H54 (cell line): ENCODE measurements at places on chromosomes 5 and 9.

GRCh38 chr9:112831281-112831851 is 59.3 kb downstream of the SLC46A2 start:
- DNase-seq = no peak

- no peak for DNase-seq
Measured at GRCh38 chr5:143417503-143418139, 14.1 kb upstream of the NR3C1 start.

DNA sequence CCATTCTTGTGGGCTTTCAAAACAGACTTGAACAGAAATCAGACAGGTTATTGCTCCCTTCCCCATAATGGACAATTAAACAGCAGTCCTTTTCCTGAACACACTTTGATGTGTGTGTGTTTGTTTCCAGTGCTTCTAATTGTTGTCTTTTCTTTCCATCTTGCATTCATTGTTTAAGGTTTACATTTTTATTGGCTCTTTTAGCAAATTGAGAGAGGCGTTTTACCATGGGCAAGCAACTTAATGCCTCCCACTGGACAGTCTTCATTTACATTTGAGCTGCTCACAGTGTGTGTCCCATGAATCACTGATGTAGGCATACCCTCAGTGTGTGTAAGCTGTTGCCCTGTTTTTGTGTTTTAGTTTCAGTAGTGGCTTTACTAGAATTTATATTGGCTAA is 25.0 kb downstream of the WDR36 start:
- DNase-seq = no peak

GRCh38 chr9:120693700-120694008 is 20.6 kb downstream of the MEGF9 start:
- DNase-seq = no peak

DNA sequence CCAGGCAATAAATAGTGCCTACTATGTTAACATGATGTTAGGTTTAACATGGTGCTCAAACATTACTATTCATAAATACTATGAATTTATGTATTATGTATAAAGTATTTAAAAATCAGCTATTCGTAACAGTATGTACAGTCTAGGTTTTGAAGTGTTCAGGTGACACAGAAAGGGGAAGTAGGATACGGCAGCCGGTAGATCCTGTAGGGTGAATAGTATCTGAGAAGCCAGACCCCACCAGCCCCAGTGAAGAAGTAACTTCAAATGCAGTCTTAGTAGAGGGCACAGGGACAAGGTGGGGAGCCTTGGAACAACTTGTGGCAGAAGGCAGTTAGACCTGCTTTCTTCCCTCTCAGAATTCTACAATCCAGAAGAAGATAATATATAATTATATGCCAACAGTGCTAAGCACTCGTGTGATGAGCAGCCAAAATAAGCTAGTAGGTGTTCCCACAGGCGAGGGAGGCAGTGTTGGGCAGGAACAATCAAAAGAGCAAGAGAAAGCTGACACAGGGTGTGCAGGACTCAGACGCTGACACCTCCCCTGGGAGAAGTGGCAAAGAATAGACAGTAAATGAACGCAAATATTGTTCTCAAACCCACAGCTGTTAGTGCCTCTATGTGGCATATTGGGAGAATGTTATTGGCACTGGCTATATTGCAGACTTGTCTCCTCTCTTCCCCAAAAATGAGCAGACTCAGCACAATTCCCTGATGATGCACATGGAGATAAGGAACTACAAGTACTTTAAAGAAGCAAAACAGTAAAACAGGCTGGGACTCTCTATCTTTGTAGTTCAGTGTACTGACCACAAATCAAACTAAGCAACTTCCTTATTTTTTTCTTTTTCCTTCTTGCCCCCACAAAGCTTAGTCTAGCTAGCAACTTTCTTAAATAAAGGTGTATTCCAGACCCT is 4.6 kb downstream of the ZNF367 start:
- DNase-seq = no peak

- no peak for DNase-seq
Measured at GRCh38 chr5:54312499-54312898, 2.1 kb upstream of the ARL15 start.

GRCh38 chr9:3161912-3162311 is 318.0 kb upstream of the PUM3 start:
- no peak for DNase-seq

GRCh38 chr5:114362197-114362976 is 517 bp downstream of the KCNN2 start:
- DNase-seq = no peak

DNA sequence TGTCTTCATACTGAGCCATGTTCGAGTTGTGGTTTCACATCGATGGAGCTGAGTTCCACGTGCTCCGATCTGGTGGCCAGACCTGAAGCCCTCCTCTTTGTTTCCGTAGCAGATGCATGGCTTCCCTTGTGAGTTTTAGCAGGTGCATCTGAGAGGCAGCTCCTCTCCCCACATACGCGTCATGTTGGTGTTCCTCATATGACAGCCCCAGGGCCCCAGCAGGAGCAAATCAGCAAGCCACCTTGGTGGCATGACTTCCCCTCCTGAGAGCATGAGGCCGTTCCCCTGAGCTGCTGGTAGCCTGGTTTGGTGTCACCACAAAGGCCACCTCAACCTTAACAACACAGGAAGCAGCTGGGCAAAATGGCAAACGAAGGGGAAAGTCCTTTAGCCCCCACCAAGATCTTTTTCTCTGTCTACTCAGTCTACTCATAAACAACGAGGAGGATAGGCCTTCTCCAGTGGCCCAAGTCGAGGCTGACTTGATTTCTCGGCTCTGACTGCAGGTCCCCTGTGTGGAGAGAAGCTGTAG is 5.9 kb downstream of the CYFIP2 start:
- DNase-seq = no peak

- DNase-seq = peak; percentile 42
Measured at GRCh38 chr5:38595132-38595745, 38.8 kb upstream of the LIFR start.
